ENCODE measurements at places on chromosomes 1 and 21.

DNA sequence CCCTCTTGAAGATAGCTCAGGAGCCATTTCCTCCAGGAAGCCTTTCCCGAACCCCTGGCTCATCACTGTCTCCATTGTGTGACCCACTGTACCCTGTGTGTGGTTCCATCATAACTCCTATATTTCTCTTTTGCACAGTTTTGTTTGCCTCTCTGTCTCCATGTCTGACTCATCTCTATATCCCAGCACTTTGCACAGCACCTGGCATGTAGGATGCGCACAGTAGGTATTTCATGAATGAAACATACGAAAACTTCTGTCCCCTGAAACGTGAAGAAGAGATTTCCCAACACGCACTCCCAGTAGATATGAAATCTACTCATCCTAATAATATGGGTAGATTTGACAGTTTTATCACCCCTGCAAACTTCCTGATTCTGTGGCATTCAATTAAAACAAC, 275.2 kb downstream of the NFIA start:
- DNase-seq = no peak

DNA sequence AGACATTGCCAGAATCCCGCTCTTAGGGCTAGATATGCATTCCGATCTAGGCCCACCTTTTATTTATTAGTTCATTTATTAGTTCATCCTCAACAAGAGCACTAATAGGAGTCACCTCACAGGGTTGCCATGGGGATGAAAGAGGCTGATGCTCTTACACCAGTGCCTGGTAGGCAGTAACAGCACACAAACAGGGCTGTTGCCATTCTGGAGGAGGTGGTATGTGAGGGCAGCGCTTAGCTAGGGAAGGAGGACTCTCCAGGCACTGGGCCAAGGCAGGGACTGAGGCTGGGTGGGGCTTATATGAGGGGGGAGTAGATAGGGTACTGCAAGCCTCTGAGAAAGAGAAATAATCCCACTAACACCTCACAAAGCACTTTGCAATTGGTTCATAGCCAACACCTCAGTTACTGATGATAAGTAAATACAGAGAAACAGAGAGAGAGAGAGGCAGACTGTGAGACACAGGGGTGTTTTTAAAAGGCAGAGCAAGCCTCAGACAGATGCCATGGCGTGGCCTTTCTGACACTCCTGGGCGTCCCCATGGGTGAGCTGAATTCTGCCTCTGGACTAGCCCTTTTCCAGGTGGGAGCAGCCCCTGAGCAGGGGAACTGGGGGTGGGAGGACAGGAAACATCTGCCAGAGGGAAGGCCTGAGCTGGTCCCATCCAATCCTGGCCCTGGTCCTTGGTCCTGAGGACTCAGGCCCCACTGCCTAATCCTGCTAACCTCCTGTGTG, 5.9 kb downstream of the FCGR2A start:
- DNase-seq = no peak

DNA sequence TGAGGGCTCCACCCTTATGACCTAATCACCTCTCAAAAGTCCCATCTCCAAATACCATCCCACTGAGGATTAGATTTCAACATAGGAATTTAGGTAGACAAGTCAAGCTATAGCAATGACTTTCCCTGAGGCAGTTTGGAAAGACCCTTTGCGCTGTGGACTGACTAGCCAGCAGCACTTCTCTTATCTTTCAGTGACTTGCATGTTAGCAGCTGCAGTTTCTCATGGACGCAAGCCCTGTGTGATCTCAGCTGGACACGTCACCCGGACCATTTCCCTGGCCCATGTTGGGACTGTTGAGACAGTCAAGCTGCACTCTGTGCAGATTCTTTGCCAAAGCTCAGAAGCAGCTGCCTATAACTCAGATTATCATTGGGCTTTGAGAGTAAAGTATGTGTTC, 408.1 kb upstream of the USP24 start:
- DNase-seq = no peak

DNA sequence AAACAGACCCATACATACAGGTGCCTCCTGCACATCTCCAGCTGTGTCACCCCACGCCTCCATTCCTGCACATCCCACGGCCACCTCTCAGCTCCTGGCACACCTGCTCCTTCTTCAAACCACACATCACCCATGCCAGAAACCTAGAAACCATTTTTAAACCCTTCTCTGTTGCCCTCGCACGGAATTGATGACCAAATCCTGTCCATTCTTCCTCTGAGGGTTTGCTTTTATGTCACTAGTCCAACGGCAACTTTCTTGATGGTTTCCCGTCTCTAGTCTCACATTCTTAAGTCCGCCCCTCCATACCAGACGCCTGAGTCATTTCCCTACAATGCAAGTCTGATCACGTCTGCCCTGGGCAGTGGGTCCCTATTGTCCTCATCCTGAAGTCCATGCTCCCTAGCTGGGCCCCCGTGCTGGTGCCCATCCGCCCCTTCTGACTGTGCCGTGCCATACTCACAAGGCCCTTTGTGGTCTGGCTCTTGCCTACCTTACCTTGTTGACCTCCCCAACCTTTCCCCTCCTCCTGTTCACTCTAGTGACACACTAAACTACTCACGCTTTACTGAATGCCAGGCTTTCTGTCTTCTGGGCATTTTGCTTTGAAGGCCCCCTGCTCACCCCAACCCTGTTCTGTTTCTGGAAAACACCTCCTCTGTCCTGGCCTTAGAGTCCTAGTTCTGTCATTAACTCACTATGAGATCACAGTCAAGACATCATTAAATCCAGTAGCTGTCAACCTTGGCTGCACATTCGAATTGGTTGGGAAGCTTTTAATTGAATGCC, 17.6 kb downstream of the SLC2A1 start:
- DNase-seq = no peak

GRCh38 chr1:184291701-184292100, 95.1 kb upstream of the C1orf21 start:
- DNase-seq = no peak

DNA sequence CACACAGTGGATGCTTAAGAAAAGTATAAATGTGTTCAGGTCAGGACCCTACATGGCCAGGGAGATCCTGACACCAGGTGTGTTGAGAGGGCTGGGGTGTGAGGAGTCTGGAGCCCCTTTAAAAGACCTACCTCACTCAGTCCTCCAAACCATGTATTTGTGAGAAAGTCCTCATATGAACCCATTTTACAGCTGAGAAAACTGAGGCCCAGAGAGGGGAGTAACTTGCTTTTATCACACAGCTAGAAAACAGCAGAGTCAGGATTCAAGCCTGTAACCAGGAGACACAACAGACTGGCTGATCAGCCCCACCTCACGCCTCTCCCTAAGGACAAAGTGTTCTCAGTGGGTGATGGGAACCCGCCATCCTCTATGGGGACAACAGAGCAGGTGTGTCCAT, 706.7 kb downstream of the PTPRU start:
- no peak for DNase-seq

DNA sequence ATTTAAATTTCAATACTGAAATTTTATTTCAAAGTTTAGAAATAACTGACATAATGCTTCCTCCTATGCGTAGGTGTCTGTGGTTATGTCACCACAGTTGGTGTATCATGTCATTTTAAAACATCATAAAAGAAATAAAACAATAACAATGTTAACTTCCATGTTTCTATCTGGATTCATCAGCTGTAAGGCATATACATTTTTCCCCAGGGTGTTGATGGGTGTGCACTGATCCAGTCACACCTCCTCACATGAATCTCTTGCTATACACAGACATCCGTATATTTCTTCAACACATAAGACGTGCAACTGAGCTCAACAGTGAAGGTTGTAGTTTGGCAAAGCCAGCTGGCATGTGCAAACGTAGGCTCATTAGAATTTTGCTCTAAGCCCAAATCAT, 6.2 kb downstream of the KCNA3 start:
- DNase-seq = no peak

- DNase-seq = peak; percentile 6
Observed at GRCh38 chr1:156420205-156421061, 51.4 kb downstream of the RHBG start.

DNA sequence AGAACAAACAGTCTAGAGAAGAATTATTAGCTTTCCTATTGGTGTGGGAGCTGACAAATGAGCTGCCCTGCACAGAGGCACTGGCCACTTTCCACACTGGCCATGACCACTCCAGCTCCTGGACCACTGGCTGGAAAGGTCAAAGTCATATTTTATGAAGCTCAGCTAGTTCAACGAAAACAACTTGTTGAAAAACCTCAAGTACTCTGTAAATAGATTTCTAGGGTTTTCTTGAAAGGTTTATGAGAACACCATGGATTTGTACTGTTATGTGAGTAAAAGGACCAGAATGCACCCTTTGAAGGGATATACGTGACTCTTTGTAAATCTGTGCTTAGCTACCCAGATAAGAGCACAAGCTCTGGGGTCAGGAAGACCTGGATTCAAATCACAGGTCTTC, 54.5 kb upstream of the FGGY start:
- DNase-seq = no peak

DNA sequence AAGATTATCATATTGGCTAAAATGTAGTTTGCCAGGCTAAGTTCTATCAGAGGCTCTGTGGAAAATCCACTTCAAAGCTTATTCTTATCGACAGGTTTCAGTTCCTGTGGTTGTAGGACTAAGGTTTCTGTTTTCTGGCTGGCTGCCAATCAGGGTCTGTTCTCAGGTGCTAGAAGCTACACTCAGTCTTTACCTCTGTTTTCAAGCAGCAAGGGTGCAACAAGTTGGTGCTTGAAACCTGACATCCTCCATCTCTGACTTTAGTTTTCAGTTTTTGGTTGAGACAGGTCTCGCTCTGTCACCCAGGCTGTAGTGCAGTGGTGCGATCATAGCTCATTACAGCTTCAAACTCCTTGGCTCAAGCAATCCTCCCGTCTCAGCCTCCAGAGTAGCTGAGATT, 15.3 kb upstream of the TMCO2 start:
- DNase-seq = peak; percentile 31

DNA sequence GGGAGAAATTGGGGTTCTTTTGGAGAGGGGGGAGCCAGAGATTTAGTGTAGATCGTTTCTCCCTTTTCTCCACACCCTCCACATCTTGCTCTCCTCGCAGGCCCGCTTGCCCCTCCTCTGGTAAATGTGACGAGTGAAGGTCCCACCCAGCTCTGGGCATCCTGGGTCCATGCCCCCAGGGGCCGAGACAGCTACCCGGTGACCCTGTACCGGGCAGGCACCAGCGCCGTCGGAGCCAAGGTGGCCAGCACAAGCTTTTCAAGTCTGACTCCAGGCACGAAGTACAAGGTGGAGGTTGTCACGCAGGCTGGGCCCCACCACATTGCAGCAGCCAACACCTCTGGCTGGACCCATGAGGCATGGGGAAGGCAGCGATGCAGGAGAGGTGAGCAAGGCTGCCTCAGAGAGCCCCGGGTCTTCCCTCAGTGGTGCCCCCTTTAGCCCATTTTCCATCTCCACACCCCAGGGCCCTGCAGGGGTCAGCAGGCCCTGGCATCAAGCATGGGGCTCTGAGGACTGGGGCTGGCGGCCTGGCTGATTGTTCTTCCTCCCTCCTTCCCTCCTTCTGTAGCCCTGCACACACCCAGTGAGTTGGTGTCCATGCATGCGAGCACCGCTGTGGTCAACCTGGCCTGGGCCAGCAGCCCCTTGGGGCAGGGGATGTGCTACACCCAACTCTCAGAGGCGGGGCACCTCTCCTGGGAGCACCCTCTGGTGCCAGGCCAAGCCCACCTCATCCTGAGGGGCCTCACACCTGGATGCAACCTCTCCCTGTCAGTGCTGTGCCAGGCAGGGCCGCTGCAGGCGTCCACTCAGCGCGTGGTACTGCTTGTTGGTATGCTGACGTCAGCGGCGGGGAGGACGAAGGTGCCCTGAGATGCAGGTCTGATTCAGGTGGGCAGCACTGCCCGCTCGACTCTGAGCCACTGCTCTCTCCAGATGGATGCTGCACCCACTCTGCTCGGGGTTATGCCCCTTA, 16.4 kb upstream of the LGR6 start:
- no peak for DNase-seq

- DNase-seq = no peak
Observed at GRCh38 chr1:47967864-47968555, 29.2 kb downstream of the TRABD2B start.

DNA sequence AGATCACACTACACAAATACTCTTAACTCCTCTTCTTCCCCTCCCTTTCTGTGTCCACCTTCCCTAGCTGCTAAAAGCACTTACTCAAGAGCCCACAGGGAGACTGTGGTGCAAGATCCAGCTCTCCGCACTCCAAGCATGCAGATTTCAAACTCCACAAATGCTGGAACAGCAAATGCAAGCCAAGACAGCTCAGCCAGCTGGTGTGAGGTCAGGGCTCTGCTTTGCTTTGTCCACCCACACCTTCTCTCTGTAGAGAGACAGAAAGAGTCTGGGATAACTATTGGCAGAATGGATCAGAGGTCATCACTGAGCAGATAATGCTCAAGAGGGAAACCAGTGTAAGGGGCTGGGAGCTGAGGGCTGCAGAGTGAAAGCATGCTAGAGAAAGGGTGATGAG, 45.2 kb upstream of the DPT start:
- no peak for DNase-seq

- DNase-seq = no peak
Observed at GRCh38 chr1:114040273-114041015, 61.2 kb downstream of the OLFML3 start.

DNA sequence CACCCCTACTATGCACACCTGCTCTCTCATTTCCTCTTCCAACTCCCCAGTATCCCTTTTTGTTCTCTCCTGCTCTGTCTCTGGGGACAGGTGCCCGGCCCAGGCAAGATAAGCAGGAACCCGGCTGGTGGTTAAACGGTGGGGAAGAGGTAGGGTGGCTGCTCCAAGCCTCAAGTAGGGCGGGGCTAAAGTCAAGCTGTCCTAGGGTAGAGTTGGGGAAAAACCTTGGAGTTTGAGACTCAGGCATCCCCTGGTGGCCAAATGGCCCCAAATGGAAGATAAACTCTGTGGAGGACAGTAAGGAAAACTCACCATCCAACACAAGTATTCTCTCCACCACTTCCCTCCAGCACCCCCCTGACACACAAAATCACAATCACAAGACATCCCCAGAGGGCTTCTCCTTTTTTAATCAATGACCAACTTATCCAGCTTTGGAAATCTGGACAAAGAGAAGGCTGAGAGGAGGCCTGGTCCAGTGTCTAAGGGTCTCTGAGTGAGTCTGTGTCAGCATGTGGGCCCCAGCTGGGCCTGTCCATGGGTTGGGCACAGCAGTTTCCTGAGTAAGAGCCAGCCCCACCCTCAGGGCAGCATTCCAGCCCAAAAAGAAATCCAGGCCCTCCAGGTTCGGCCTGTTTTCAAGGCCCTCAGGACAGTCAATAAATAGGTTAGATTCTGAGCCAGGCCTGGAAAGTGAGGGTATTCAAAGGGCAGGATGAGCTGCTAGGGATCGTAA, 9.8 kb downstream of the POMGNT1 start:
- no peak for DNase-seq

DNA sequence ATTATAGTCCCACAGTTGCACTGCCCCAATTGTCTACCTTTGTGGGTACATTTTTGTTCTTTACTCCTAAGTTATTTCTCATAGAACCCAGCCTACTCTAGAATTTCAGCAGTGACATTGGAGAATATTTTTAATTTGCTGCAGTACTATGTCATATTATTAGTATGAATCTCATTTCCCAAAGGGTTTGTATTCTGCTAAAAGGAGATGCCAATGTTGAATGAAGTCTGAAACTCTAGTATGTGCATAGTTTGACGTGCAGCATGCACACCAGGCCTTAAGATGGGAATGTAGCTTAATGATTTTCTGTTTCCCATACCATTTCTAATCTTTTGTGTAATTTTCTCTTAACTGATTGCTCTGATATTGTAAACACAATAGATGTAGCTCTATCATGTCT, 10.5 kb upstream of the C1orf105 start:
- DNase-seq = no peak

- DNase-seq = no peak
Observed at GRCh38 chr1:29356663-29357062, 120.3 kb downstream of the PTPRU start.

- DNase-seq = no peak
Observed at GRCh38 chr1:159296706-159297375, 5.3 kb upstream of the FCER1A start.

Data from activated CD4-positive, CD25-positive, alpha-beta regulatory T cell treated with anti-CD3 and anti-CD28 coated beads, Interleukin-2, amount 50 U/mL, for 16 hours (primary cell).